Activated T-helper 1 cell treated with Interleukin-2 at 50 U/mL for 16 hours (primary cell): ENCODE measurements at places on chromosomes 4 and X.

DNA sequence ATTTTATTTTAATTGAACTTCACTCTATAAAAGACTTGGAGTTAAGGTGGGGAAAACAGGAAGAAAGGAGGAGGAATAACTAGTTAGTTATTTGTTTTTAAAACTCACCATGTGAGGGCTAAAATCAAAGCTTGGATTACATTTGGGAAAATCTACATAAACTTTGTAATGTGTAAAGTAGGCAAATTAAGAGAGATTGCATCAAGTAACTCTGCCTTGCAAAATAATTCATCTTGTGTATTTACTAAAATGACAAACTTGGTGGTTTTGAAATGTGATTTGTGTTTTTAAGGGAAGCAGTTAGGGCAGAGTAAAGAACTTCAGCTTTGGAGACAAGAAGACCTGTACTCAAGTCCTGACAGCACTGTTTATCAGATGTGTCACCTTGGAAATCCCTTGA, 43.3 kb upstream of the RASSF6 start:
- no peak for DNase-seq

DNA sequence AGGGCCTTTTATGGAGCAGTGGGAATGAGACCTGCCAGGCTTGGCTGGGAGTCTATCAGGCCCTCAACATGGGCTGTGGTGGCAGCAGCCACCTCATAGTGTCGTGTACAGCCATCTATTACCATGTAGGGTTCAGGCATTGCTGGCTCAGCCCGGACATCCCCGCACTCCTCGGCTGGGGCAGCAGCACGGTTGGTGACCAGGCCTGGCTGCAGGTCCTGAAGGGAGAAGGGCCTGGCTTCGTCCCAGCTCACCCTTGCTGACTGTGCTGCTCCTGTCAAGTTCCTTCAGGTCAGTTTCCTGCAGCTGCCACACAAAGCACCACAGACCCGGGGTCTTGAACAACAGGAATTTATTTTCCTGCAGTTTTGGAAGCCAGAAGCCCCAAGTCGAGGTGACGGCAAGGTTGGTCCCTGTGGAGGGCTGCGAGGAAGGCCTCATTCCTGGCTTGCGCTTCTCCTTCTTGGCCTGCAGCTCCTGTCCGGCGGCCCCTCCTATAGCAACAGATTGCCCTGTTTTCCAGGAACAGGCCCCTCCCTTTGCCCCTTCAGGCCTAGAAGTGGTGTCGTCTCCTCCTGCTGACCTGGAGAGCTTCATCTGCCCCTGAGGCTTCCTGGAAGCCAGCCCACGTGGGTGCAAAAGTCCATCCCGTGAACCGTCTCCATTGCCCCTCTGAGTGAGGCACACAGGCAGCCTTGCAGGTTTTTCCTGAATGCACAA, 25.2 kb upstream of the SORCS2 start:
- no peak for DNase-seq

DNA sequence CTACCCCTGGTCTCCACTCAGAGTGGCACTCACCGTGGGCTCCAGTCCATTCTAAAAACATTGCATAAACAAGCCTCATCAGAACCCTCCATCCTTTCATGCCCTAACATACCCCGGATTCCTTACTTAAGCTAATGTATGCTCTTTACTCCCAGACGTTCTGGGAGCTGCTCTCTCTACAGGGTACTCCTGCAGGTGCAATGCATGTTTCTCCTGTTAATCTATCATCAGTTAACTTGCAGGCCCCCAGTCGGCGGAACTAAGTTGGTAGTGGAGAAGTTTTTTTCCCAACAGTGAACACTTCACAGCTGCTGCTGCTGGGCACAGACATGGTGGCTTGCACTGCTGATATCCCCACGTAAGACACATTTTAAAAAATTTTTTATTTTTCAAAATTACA, 161.6 kb upstream of the FAT1 start:
- no peak for DNase-seq

- no peak for DNase-seq
These were observed 56.7 kb downstream of the MID1IP1 start for GRCh38 chrX:38857736-38858523.

DNA sequence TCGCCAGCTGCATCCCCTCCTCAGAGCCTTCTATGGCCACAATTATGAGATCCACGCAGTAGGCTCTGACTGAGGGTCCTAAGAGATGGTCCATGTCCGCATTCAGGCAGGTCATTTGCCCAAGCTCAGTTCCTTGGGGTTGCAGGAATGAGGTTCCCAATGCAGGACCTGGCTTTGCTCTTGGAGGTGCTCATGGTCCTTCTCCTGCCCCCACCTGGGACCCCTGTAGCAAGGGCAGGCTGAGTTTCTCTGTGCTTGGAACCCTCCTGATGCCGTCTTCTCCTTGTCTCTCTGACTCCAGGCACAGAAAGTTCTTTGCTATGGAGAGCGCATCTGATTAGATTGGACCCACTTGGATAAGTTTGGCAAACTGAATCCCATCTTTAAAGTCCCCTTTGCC, 16.5 kb upstream of the SHOX start:
- DNase-seq: no peak

DNA sequence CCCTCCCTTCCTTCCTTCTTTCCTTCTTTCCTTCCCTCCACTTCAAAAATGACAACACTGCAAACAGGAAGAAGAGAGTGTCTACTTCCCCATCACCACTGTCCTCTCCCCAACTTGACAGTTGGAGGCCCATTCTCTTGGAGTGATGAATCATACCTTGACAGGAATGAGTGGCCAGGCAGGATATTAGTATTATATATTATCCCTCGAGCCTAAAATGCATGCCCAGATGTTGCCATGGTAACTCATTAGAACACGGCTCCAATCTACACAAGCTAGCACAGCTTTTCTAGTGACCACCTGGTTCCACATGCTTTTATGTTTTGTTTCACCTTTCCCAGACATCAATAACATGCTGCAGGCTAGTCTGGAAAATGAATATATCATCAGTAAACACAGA, 71.3 kb upstream of the LHFPL1 start:
- DNase-seq: no peak

DNA sequence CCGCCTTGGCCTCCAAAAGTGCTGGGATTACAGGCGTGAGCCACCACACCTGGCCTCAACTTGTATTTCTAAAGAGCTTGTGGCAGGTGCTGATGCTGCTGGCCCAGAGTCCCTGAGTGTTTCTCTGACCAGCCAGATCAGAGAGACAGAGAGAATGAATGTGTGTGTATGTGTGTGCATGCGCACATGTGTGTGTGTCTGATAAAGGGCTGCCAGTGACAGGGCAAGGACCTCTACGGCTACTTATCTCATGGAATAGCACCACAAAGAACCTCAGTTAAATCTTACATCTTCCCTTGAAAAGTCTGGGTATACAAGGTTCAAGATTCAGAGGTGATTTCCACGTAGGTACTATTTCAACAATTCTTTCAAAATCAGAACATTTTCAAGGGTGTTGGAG, 86.0 kb downstream of the SCD5 start:
- no peak for DNase-seq

DNA sequence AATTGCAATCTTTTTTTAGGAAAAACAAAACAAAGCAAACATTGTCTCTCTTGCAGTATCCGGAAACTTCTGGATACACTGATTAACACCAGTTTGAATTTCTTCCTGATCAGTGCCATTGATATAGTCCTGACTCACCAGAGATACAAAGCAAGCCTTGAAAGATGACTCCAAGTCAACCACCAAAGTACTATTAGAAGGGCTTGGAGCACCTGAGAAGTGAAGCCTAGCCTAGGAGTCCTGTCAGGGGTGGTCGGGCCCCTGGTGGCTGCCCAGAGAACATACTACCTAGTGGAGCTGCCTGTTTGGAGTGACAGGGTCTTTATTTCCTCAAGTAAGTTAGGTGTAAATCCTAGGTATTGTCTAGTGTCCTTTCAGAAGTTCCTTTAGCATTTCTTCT, 593.2 kb downstream of the ZNF674 start:
- no peak for DNase-seq

GRCh38 chr4:9953089-9953488, 68.2 kb downstream of the SLC2A9 start:
- no peak for DNase-seq

DNA sequence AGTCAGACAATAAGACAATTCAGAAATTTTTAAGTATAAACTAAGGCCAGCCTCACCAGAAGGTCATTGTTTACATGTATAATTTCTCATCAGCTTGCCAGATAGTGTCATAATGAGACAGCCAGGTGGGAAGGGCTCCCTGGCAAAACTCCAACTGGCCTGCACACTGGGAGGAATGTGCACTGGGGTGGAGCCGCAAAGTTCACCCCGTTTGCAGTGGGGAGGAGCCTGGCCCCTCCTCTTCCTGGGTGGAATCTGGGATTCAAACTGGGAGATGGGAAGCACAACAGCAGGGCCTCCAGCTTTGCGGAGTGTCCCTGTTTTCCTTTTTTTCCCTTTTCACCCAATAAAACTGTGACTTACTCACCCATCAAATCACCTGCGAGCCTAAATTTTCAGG, 329.9 kb downstream of the SMARCA1 start:
- no peak for DNase-seq

DNA sequence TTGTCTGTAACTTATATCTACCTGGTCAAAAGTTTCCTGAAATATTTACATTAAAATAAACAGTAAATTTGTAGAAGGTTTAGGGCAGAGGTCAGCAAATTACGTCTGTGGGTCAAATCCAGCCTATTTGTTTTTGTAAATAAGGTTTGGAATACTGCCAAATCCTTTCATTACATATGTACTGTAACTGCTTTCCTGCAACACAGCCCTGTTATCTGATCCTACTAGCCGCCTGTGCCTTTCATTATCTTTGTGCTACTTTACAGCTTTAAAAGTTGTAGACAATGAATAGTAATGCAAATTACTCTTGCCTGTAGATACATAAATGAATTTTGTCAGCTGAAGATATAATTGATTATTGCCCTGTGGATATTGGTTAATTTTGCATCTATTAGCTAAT, 369.6 kb upstream of the SLC7A11 start:
- DNase-seq: no peak

DNA sequence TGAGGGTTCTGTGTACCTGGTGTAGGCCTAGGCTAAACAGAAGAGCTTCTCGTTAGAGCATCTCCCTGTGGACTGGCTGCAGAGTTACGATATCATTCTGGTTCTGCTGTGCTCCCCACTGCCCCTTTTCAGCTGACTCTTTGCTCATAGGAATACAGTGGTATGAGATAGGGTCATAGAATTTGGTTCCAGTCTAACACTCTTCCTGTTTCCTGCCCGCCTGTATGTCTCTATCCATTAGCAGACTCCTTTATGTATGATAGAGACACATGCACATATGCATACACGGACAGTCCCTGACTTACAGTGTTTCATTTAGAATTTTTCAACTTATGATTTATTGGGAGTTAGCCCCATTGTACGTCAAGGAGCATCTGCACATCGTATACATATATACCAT, 15.3 kb downstream of the RNF4 start:
- no peak for DNase-seq

DNA sequence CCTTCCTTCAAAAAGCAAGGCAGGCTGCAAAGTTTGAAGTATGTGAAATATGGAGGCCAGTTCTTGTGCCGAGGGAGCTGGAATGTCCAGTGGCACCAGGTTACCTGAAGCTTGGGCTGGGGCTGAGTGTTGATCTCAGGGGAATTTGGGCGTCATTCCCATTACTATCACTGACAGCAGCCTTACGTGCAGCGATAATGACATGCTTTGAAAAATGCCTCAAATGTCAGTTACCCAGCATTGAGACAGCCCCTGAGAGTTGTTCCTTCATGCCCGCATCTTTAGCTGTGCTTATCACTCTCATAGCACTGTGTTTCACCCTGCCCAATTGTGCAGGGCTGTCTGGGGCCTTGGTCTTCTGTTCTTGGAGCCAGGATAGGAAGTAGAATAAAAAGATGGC, 27.4 kb downstream of the SLC16A2 start:
- DNase-seq: no peak

GRCh38 chr4:19187096-19187495, 1064.6 kb upstream of the SLIT2 start:
- DNase-seq: no peak

- DNase-seq: no peak
These were observed 131.4 kb downstream of the TRAM1L1 start for GRCh38 chr4:116953947-116954346.

DNA sequence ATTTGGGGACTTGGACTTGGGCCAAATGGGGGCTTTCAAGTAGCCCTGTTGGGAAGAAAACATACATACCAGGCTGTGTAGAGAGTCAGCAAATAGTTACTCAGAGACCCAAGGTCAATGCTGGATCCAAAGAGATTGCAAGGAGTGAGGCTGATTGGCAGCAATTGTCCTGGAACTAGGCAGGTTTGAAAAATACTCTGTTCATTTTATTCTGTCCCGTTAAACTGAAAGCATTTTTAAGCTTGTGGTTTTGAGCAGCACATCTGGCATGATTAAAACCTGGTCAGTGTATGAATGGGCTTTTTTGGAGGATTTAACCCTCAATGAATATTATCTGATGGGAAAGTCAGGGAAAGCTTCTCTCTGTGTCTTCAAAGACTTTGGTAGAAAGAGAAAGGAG, 294.3 kb upstream of the BOD1L1 start:
- no peak for DNase-seq

DNA sequence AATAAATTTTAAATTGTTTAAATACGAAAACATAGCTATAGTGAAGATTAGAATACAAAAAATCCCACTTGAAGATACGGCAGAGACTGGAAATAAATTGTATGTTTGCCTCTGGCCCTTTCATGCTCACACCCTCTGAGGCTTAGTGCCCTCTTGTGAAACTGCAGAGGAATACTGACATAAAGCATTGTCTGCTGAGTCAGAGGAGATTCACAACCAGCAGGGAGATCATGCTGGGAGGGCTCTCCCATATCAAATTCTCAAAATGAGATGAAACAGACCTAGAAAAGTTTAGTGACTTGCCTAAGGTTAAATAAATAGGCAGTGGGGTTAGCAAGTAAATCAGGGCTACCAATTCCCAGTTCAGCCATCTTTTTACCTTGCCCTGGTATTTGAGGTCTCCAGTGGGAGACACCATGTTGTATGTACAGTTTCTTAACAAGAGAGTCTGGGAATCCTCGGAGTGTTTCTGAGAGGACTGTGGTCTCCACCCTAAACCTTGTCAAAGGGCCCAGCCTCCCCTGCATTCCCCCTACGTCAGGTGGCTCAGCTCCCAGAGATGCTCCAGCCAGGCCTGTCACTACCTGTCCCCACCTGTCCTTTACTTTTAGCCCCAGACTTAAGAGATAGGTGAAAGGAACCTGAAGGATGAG, 581.4 kb upstream of the DIPK2B start:
- DNase-seq: no peak

GRCh38 chr4:25654971-25655963, at the start of gene SLC34A2:
TSS of gene SLC34A2 (plus strand) at chr4:25655851. CDS start at chr4:25662501, 6,650 bp downstream.
- DNase-seq: no peak

DNA sequence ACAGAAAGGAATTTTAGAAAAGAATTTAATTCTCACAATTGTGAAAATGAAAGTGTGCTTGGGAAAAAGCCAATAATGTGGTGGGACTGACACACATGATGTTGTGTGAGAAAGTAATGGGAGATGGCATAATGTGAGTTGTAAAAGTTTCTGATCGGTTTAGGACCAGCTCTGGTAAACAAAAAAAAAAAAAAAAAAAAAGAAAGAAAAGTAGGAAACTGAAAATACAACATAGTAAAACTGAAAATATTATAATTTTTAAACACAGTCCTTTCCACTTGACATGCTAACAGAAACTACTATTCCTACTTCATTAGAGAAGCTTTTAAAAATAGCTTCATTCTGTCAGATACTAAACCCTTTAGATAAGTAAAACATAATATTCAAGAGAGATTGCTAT, 28.2 kb downstream of the RAP1GDS1 start:
- no peak for DNase-seq

- no peak for DNase-seq
These were observed 18.9 kb upstream of the DUSP9 start for GRCh38 chrX:153628129-153628528.

- no peak for DNase-seq
These were observed 97.6 kb upstream of the C1GALT1C1 start for GRCh38 chrX:120727452-120727851.
